ENCODE measurements at places on chromosomes 16 and 17. TPM values are rescaled to one million over a fixed set of nuclear protein-coding genes. Genes with fewer than 3 reads are reported as not detected.

- DNase-seq, result no peak
These were observed 25.2 kb downstream of the PLD6 start for GRCh38 chr17:17180741-17181525.

DNA sequence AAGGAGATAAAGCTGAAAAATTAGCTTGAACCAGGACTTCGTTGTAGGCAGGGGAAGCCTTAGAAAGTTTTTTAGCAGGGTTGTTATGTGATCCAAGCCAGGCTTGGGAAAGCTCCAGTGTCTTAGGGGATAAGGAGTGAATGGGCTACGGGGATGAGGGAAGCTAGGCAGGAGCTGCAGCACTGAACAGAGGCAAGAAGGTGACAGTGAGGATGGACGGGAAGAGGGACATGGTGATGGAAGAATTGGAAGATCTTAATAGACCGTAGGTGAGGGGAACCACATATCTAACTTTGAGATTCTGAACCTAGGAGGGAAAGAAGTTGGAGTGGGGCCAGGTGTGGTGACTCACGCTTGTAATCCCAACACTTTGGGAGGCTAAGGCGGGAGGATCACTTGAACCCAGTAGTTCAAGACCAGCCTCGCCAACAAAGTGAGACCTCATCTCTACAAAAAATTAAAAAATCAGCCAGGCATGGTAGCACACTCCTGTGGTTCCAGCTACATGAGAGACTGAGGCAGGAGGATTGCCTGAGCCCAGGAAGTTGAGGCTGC lies 3.2 kb downstream of the RHBDL3 start:
- no peak for DNase-seq

GRCh38 chr17:74937064-74938051 lies 1.7 kb downstream of the OTOP3 start:
- no peak for DNase-seq

GRCh38 chr17:60717814-60718213 lies 40.2 kb downstream of the BCAS3 start:
- no peak for DNase-seq

- no peak for DNase-seq
These were observed 11.5 kb upstream of the ZC3H18 start for GRCh38 chr16:88558457-88559442.

GRCh38 chr16:58556678-58557077 lies 41.4 kb downstream of the SETD6 start:
- DNase-seq, result no peak

GRCh38 chr17:66123163-66123562 lies 68.8 kb downstream of the CEP112 start:
- DNase-seq, result no peak

GRCh38 chr17:61734466-61734865 lies 128.9 kb downstream of the BRIP1 start:
- DNase-seq, result no peak

DNA sequence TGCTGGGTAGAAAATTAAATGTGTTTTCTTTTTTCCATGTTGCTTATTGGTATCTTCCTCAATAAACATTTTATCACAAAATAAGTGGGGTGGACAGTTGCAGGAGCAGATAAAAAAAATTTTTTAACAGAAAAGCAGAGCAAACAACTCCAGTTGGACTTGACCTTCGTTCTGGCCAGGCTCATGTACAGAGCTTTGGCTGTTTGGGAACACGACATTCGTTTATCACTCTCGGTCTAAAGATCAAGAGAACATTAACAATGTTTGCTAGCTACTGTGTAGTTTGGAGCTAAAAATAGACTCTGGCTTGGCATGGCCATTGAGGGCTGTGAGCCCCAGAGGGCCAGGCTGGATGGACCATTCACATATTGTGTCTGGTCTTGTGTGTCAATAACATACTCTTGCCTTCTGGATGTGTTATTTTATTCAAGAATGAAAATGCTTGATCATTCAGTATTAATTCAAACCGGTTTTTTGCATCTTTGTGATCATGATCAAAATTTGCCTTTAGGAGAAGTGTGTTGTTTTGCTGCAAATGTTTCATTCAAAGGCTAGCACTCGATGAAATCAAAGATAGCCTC lies 56.6 kb downstream of the TMEM186 start:
- no peak for DNase-seq

DNA sequence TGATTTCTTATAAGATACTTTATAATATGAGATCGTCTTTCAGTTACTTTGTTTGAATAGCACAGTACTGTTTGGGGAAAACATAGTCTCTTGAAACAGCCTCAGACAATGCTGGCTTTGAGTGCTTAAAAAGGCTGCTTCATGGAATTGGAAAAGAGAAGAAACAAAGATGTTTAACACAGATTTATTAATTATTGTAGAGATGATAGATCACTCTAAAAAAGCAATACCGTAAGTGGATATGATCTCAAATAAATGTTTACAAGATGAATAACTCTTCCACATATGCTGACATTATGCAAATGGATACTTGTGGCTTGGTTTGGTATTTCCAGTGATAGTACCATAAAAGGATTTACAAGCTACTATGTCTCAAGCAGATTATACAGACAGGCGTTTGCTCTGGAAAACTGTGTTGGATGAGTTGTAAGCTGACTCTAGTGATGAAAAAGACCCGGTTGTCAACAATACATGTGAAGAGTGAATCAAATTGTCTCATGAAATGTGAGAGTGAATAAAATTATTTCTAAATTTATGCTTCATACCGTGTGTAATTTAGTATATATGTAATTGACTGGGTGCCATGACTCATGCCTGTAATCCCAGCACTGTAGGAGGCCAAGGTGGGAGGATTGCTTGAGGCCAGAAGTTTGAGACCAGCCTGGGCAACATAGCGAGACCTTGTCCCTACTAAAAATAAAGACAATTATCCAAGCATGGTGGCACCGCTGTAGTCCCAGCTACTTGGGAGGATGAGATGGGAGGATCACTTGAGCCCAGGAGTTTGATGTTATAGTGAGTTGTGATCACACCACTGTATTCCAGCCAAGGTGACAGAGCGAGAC lies 105.4 kb downstream of the FTO start:
- no peak for DNase-seq

DNA sequence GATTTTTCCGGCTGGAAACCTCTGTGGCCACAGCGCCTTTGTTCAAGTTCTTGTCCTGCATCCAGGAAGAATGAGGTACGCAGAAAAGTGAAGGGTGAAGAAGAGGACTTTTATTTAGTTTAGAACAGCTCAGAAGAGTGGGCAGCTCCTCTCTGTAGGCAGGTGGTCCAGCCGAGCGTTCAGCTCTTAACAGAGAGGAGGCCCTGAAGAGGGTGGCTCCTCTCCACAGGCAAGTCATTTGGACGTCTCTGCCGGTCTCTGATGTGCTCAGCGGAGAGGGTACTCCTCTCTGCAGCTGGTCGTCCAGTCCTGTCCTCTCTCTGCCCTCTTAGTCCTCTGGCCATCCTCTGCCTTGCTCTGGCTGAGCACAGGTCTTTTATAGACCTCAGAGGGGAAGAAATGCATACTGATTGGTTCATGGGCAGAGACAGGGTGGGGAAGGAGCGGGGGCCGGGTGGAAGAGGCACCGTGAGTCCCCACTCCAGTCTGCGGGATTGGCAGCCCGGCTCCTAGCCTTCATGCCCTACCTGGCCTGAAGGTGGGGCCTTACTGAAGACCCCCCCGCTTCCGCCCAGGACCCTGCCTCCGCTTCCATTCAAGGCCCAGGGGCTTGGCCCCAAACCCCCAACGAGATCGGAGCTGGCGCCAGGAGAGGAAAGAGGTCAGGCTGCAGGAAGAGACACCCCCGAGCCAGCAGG lies 70.0 kb upstream of the NKD1 start:
- no peak for DNase-seq

DNA sequence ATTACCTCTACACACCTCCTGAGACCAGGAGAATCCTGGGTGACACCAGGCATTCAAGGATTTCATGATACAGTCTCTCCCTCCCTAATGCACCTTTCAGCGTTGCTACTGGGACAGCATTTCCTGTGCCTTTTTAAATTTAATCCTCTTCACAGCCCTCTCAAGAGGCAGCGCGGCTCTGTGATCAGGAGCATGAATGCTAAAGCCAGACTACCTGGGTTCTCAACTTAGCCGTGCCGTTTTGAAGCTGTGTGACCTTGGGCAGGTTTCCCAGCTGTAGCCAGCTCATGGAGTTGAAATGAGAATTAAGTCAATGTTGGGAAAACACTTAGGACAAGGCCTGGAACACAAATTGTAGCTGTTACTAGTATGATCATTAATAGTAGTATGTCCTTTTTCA lies 191.8 kb downstream of the XYLT1 start:
- DNase-seq, result no peak

- no peak for DNase-seq
These were observed 367.9 kb downstream of the SOX9 start for GRCh38 chr17:72488555-72489271.

GRCh38 chr16:80541306-80541694 lies 507 bp downstream of the DYNLRB2 start:
- DNase-seq, result no peak

DNA sequence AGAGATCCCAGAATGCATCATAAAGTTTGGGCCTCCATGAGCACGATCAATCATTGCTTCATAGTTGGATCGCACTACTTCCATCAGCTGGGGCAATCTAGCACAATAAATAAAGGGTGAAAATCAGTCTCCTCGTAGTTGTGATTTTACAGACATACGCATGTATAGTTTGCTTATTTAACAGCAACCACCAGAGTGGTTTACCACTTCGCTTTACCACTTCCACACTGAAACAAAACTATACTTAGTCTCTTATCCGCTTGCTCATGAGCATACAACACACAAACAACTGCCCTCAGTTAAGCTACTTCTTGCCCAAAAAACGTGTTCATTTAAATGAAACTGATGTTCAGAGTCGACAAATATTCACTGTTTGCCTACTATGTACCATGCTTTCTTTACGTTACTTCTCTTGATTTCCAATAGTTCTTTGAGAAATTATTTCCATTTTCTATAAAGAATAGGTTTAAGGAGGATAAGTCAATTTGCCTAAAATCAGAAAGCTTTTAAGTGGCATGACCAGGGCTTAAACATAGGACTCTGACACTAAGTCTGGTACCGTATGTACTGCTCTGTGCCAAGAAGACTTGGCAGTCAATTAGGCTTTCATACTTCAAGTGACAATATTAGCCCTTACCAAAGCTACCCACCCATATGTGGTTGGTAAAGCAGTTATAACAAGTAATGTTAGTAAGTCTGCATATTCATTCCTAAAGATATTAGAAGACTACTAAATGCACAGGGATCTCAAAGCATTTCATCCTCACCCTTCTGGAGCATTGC lies 22.0 kb downstream of the SETD6 start:
- no peak for DNase-seq

DNA sequence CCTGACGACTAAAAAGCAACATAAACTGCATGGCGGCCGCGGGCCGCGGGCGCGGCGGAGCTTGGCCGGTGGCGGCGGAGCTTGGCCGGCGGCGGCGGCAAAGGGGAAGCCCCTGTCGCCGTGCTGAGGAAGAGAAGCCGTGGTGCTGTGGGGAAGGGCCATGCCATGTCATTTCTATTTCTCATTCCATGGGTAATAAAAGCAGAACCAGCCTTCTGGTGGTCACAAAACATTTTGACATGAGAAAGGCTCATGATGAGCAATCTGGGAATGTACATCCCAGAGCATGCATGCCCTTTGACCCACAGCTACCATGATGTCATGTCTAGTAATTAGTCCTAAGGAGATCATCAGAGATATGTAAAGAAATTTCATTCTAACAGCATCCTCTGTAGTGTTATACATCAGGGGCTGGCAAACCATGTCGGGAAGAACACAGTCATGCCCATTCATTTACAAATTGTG lies 23.9 kb upstream of the HEATR6 start:
- DNase-seq, result no peak

GRCh38 chr17:35414247-35414646 lies 18.1 kb downstream of the SLFN12 start:
- DNase-seq, result no peak

DNA sequence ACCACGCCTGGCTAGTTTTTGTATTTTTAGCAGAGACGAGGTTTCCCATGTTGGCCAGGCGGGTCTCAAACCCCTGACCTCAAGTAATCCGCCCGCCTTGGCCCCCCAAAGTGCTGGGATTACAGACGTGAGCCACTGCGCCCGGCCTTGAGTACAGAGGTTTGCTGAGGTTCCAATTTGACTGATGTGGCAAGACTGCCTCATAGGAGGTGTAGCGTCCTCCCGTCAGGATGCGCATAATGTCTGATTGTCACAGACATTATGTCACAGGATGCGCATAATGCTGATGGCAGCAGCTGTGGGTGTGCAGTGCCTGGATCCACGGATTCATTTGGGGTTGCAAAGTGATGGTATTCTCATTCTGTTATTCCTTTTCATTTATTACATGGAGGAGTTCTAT lies 45.2 kb downstream of the HAPSTR1 start:
- no peak for DNase-seq

GRCh38 chr16:68802190-68802589 lies 41.1 kb upstream of the TANGO6 start:
- DNase-seq, result no peak

- no peak for DNase-seq
These were observed 632.4 kb downstream of the CDH11 start for GRCh38 chr16:64489449-64489848.

GRCh38 chr16:22312897-22313781 lies 15.9 kb downstream of the POLR3E start:
- no peak for DNase-seq

- DNase-seq, result peak; percentile 31
These were observed 34.8 kb downstream of the CBFA2T3 start for GRCh38 chr16:88941913-88942909.

DNA sequence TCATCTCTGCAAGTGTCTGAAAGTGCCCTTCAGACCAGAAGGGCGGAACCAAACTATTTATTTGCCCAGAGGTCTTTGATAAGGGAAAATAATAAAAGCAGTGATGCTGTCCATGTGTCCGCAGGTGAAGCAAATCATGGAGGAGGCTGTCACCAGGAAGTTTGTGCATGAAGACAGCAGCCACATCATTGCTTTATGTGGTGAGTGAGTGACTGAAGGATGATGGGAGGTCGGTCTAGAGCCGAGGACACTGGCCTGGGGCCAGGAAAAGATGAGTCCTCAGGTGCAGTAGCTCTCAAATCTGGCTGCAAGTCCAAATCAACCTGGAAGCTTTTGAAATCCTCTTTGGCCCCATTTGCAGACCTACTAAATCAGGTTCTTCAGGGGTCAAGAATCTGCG lies 6.1 kb downstream of the SGSM2 start:
- no peak for DNase-seq

DNA sequence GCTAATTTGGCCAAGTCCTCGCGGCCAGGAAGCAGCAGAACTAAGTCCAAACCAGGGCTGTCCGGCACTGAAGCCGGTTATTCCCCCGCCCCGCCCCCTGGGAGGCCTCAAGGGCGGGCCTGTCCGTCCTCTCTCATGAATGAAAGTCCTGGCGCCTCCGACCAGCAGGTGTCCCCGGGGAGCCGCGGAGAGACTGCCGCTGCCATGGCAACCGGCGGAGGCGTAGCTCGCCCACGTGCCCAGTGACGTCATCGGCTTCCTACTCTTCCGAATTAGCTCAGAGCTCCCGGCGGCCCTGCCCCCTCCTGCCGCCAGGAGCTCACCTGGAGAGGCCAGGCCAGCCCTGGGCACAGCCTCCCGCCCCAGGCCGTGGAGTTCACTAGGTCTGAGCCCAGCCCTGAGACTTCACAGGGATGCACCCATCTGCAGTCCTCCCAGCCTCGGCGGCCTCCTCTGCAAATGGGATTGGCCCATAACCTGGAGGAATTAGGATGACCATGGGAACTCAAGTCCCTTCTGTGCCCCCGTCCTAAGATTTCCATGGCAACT lies 1.3 kb downstream of the SPATA2L start:
- peak; percentile 95 for DNase-seq

GUCY2D gene
- not detected for total RNA-seq

EMP2 gene
- 0.09 TPM for total RNA-seq

TLCD3B gene
- 2.3 TPM for total RNA-seq

MT1A gene
- total RNA-seq, result 7.6 TPM

PLK1 gene
- 75.3 TPM for total RNA-seq

TBC1D3E gene
- total RNA-seq, result not detected

PLLP gene
- 0.30 TPM for total RNA-seq

NPIPB9 gene
- 4.0 TPM for total RNA-seq
